ENCODE measurements at places on chromosomes 2 and 18.
A peak's percentile ranks its signal among the peaks of the same experiment; 100 is the strongest.

- DNase-seq: no peak
Measured at GRCh38 chr2:136134126-136134525, 16.2 kb upstream of the CXCR4 start.

DNA sequence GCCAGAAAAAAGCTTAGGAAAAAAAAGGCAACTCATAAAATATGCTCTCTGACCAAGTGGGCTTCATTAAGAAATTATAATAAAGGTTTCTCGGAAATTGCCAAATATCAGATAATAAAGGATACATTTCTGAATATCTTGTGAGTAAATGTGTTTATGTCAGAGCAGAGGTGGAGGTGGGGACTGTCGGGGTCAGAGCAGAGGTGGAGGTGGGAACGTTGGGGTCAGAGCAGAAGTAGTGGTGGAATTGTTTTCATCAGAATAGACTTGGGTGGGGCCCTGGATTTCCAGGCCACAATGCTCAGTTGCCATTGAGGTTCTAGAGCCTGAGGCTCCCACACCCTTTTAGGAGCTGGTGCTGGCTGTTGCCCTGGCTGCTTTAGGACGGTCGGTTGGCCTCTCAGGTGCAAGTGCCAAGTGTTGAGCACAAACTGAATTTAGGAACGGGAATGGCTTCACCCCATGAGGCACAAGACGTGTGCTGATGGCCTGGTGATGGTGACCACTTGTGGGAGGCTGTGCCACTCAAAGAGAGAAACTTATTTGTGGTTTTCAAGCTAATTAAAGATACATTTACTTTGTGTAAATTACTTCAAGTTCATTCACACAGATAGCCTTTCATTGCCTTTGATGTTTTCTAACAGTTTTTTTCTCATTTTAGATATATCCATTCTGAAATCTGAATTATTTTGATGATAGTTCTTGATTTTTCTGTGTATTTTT lies 131.5 kb downstream of the ATP9B start:
- DNase-seq: no peak

DNA sequence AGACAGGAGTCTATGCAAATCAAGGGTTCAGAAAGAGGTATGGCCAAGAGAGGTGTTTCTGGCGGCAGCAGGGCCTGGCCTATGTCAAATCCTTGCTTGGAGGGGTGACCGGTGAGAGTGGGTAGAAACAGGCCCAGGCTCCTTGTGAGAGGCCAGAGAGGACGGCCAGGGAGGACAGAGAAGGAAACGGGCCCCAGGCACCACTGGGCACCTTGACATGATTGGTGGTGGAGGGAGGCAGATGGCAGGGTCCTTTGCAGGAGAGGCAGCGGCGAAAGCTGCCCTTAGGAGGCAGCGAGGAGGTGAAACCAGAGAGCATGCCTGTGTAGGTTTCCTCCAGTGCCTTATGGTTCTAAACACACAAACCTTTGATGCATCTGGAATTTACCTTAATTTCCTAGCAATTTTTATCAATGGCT lies 6.2 kb downstream of the RAMP1 start:
- DNase-seq: no peak

DNA sequence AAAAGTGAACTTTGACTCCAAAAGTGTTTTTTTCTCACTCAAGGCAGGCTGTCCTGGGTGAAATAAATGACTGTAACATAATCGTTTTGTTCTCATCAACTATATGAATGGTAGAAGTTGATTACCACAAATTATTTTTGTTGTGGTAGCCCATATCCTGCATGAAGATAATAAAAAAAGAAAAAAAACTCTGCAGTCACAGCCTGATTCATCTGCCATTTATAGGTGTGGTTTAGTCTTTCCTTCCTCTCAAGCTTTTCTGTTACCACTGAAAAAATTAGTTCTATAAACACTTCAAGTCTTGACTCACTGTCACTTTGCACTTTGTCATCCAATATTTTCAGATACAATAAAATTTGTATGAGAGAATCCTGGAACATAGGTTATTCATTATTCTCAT lies 522.0 kb downstream of the PLCL1 start:
- no peak for DNase-seq

- no peak for DNase-seq
Measured at GRCh38 chr18:37383846-37384595, 181.6 kb downstream of the CELF4 start.

DNA sequence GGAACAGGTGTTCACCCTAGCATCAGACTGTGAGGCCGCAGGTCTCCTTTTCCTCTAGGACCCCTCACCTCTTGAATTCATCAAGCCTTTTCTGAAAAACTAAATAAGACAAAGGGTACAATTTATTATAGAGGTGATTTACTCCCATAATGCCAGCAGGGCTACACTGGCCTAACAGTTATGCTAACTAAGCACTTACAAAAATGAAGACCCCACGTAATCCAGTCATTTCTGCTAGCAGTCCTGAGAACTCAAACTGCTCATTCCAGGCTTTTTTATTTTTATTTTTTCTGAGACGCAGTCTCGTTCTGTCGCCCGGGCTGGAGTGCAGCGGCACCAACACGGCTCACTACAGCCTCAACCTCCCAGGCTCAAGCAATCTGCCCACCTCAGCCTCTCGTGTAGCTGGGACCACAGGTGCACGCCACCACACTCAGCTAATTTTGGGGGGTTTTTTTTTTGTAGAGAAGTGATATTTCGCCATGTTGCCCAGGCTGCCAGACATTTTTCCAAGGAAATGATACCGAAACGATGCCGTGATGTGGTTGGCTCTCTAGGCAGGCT lies 14.2 kb downstream of the CAPG start:
- no peak for DNase-seq

GRCh38 chr2:211837206-211837605 lies 701.4 kb downstream of the ERBB4 start:
- DNase-seq: peak; percentile 57

DNA sequence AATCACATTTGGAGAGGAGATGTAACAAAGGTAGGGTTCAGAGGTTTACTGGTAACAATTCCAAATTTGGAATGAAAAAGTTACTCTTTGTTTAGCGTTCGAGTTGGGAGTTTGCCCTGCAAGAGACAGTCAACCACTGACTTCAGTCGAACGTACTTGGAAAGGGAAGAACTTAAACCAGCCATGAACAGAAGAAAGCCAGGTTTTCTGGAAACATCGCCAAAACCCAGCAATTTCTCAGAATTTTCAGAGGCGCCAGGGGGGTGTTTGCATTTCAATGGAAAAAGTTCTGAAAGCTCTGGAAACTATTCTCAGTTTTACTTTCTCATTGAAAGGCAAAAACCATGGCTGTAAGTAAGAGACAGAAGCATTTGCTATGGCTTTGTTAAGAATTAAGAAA lies 28.5 kb upstream of the AQP4 start:
- no peak for DNase-seq

- no peak for DNase-seq
Measured at GRCh38 chr2:104577143-104577542, 276.8 kb upstream of the POU3F3 start.

DNA sequence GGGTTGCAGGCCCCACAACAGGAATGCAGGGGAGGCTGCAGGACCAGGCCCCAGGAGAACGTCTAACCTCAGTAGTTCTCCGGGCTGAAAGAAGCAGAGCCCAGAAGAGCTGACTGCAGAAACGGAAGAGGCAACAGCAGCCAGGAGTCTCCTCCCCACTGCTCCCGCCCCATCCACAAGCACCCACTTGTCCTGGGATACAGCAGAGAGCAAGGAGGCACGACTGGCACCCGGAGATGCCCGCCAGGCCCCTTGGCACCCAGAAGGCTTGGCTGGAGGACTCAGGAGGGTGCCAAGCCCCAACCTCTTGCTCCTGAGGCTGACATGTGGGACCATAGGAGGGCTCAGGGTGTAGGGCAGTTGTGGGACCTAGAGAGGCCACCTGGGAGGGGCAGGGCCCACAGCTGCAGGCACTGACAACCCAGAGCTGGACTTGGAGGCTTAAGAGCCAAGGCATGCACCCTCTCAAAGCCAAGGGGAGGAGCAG lies 29.0 kb upstream of the TNS1 start:
- DNase-seq: no peak

GRCh38 chr2:215602997-215603396 lies 167.1 kb upstream of the FN1 start:
- DNase-seq: no peak

DNA sequence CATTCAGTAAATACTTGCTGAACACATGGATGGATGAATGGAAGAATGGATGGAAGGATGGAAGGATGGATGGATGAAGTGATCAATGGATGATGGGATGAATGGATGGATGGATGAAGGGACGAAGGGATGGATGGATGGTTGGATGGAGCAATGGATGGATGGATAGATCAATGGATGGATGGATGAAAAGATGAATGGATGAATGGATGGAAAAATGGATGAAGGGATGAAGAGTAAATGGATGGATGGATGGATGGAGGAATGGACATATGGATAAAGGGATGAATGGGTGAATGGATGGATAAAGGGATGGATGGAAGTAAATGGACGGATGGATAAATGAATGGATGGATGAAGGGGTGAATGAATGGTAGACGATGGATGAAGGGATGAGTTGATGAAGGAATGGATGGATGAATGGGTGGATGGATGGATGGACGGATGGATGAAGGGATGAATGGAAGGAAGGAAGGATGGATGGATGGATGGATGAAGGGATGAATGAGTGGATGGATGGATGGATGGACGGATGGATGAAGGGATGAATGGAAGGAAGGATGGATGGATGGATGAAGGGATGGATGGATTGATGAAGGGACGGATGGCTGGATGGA lies 13.9 kb upstream of the ID2 start:
- DNase-seq: no peak

- no peak for DNase-seq
Measured at GRCh38 chr2:98460573-98461497, 16.2 kb downstream of the INPP4A start.

GRCh38 chr2:99386011-99386410 lies 48.8 kb downstream of the EIF5B start:
- DNase-seq: no peak

DNA sequence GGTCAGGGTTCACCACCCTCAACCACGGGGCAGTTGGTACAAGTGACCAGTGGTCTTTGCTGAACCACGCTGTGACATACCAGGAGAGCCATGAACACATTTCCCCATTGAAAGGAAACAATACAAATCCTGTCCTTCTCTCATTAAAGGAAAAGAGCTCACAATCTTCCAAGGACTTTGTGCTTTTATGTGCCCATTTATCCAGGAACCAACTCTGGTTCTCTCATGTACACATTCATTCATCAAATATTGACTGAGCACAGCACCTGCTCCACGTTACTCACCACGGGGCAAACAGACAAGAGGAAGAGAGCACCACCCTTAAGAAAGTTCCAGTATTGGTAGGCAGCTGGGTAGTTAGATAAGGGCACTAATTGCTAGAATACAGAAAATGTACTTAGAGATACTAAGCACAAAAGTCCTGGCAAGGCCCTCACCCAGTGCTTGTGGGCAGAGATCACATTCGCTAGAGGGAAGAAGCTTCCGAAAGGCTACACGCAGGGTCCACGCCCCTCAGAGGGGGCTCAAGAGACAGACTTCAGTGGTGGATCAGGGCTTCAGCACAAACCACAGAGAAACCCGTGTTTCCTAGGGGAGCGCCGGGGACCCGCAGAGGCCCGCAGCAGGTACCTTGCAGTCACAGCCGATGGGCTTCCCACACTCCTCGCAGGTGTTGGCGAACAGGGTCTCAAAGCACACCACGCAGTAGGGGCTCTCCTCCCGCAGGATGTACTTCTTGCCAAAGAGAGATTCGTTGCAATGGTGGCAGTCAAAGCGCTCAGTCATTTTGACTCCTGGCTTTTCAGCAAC lies 12.9 kb downstream of the FHL2 start:
- no peak for DNase-seq

DNA sequence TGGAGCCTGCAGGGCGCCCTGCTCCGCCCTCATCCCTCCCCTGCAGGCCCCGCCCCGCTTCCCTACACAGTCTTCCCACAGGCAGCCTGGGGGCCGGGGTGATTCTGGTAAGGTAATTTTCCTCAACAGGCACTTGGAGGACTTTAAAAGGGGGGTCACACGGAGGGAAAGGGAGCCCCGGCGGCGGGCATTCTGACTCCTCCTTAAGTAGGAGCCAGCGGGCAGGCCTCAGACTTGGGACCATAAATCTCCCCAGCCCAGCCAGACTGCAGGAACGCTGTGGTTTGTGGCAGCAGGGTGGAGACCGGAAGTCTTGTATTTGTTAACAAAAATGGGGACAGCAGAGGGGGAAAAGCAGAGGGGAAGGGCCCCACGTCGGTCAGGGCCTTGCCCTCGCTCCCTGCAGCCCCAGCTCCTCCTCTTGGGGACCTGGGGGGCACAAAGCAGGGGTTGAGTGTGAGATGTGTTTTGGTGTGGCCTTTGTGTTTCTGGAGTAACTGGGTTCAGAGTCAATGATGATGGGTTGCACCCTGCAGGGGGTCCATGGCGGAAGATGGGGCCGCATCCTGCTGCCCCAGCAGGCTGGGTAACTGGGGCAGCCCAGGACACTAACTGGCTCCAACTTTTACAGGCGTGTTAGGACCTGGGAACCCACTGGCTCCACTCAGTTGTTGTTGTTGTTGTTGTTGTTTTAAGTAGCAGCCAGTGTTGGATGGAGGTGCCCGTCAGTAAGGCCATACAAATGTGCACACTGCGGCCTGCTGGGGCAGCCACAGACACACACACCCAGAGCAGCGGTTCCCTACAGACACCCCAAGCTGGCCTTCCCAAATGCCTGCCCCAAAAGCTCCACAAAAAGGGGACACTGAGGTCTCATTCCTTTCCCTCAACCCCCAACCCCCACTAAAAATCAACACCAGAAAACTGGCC lies 27.7 kb downstream of the SMAD7 start:
- DNase-seq: peak; percentile 27

- DNase-seq: no peak
Measured at GRCh38 chr18:67476585-67476984, 39.9 kb downstream of the DSEL start.

GRCh38 chr2:196468394-196468793 lies 171.1 kb upstream of the CCDC150 start:
- no peak for DNase-seq

- DNase-seq: no peak
Measured at GRCh38 chr2:204971206-204971907, 426.1 kb downstream of the PARD3B start.

GRCh38 chr2:44543773-44544725 lies 182.3 kb downstream of the CAMKMT start:
- no peak for DNase-seq

DNA sequence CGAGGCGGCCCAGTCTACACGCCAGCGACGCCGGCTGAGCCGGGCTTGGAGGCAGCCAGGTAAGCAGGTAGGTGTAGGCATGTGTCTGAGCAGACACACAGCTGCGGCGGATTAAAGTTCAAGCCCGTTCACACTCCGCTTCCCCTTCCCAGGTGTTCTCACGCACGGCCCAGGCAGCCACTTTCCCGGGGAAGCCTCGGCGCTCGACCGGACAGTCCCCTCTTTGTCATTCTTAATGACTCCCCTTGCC lies 367 bp downstream of the TGFA start:
- DNase-seq: peak; percentile 75

- DNase-seq: peak; percentile 51
Measured at GRCh38 chr2:80073134-80073561, 231.4 kb downstream of the LRRTM1 start.

- DNase-seq: no peak
Measured at GRCh38 chr2:120945832-120946499, 210.3 kb downstream of the GLI2 start.

GRCh38 chr2:16203691-16204090 lies 263.3 kb downstream of the MYCN start:
- no peak for DNase-seq

- DNase-seq: no peak
Measured at GRCh38 chr2:216477283-216478035, 21.2 kb upstream of the RPL37A start.

GRCh38 chr2:197310987-197311420 lies 424 bp upstream of the ANKRD44 start:
- no peak for DNase-seq

GRCh38 chr2:5569256-5569655 lies 122.9 kb upstream of the SOX11 start:
- no peak for DNase-seq
